SK-N-MC (cell line): ENCODE measurements at places on chromosomes 11 and 22.

GRCh38 chr11:15483205-15483604 lies 368.5 kb downstream of the INSC start:
- no peak for DNase-seq

DNA sequence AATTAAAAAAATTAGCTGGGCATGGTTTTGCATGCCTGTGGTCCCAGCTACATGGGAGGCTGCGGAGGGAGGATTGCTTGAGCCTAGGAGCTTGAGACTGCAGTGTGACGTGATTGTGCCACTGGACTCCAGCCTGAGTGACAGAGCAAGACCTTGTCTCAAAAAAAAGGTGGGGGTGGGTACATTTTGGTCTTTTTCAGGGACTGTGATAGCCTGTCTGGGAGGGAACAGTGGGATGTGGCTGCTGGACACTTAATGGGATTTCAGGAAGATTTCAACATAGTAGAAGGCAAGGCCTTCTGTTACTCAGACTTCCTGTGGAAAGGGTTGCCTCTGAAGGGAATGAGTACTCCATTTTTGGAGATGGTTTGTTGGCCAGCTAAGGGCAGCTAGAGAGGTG lies 40.6 kb downstream of the RELT start:
- DNase-seq, result no peak

DNA sequence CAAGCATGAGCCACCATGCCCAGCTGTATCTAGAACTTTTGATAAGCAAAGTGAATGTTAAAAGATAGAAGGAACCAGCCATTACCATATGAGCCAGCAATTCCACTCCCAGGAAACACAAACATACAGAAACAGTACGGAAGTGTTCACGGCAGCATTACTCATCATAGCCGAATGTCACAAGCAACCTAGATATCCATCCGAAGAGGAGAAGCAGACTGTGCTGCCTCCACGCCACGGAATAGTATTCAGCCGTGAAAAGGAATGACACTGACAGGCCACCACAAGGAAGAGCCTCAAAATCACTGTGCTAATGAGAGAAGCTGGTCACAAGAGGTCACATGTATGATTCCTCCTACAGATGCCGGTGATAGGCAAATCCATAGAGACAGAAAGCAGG lies 17.6 kb upstream of the MGAT3 start:
- DNase-seq, result no peak

GRCh38 chr11:79430280-79430679 lies 10.6 kb downstream of the TENM4 start:
- no peak for DNase-seq

DNA sequence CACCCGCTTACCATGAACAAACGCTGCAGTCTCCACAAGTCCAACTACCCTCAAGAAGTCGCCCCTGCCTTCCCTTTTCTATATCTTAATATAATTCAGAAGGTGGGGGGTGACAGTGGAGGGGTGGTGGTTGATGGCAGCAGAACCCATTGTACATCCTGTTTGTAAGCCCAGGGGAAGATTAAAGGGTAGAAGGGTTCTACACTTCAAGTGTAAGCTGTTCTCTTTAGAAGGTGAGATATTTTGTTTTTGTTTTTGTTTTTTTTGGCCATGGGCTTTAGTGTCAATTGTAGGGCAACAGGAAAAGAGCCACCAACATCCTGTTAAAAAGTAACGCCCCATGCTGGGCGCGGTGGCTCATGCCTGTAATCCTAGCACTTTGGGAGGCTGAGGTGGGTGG lies 34.9 kb upstream of the RRAS2 start:
- DNase-seq, result no peak

DNA sequence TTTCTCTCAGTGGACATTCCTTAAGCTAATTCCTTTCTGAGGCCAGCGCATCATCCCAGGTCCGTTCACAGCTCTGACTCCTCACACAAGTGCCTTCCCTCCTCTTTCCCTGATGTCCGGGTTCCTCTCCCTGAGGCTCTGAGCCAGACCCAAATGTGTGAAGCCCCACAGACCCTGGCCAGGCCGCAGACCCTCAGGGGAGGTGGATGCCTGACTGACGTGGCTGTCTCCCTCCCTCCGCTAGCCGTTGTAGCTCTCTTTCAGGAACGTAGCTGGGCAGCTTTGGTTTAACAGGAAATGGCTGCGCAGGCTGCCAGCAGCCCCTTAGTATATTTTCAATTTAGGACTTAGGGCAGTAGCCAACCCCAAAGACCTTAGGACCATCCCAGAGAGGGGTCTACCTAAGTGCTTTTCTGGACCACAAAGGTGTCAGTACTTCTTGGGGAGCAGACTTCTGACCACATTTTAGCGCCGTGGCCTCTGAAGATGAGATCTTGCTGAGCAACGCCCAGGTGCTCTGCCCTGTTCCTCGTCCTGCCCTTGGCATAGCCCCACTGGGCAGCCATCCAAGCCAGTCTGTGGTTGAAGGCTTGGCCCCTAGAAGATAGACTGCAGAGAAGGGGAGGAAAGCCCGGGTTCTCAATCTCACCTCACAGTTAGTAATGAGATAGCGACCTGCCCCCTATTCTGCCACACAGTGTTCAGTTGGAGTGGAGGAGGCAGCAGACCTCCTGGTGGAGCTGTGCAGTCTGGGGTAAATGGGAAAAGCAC lies 27.0 kb downstream of the MYBPC3 start:
- no peak for DNase-seq

- no peak for DNase-seq
These were observed 6.3 kb downstream of the HRAS start for GRCh38 chr11:528815-529727.

- peak; percentile 24 for DNase-seq
These were observed 31.3 kb downstream of the TRAF6 start for GRCh38 chr11:36478700-36479329.

GRCh38 chr22:46381142-46381541 lies 45.6 kb downstream of the TRMU start:
- DNase-seq, result no peak

DNA sequence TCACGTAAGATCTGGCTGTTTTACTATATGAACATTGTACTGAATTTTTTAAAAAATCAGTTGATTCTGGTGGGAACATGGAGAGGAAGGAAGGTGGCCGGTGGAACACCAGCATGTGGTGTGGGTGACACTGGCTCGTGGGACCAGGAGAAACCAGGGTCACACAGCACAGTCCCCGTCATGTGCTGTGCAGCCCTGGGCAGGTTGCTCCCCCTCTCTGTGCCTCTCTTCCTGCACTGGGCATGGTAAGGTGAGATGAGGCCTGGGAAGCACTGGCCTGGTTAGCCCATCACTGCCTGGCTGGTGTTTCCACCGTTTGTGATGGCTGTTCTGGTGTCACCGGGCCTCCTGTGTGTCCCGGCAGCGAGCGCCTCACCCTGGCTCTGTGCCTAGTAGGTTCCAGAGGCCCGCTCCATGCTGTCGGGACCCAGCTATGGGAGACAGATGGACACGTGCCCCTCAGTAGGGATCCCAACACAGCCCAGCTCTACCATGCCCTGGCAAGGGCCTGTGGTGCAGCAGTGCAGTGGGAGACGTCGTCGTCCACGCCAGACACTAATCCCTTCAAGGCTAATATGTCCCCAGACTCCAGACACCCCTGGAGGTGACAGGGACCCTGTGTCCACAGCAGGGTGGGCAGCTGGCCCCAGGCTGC lies 88.2 kb upstream of the LINC01488 start:
- DNase-seq, result no peak

GRCh38 chr11:113578033-113578380 lies 102.8 kb upstream of the DRD2 start:
- DNase-seq, result no peak

- no peak for DNase-seq
These were observed 1.2 kb downstream of the MAPK8IP2 start for GRCh38 chr22:50601669-50602337.

- no peak for DNase-seq
These were observed 40.6 kb upstream of the GNAZ start for GRCh38 chr22:23029521-23030228.

DNA sequence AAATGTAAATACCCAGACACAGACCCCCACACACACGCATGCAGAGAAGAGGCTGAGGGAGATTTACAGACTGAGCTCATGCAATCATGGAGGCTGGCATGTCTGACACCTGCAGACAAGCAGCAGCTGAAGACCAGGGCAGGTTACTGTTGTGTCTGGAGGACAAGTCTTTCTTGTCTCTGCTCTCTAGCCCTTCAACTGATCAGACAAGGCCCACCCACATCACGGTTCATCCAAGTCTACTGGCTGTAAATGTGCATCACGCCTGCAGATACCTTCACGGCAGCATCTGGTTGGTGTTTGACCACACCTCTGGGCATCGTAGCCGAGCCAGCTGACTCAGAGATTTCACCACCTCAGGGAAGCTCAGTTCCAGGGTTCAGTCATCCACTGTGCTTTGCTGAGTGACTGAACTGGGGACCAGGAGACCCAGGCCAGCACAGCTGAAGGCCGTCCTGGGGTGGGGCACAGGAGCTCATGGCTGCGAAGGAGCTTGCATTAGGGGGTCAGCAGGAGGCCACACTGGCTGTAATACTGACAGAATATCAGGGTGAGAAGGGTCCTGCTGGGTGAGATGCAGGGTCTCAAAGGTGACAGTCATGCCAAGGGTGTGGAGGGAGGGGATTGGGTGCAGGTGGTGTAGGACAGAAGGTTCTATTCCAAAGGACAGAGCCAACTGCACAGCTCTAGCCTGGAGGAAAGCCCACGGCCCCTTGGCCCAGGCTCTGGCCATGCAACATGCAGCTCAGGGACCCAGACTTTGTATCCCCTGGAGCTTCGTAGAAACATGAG lies 304.9 kb downstream of the BRD1 start:
- no peak for DNase-seq

GRCh38 chr22:24027991-24028390 lies 16.9 kb downstream of the CABIN1 start:
- DNase-seq, result no peak

DNA sequence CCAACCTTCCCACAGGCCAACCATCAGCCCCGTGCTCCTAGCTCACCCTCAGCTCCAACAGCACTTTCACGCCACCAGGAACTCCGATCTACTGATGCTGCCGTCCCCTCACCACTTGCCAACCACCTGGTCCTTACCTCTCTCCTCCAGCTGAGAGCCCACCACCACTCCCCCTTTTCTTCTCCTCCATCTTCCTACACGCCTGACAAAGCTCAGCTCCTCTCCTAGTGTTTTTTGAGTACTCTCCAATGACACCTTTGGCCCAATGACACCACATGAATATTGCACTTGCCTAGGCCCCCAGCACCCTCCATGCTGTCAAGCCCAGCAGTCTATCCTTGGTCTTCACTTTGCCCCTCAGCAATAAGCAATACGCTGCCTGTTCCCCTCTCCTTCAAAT lies 30.7 kb downstream of the HIRA start:
- no peak for DNase-seq

DNA sequence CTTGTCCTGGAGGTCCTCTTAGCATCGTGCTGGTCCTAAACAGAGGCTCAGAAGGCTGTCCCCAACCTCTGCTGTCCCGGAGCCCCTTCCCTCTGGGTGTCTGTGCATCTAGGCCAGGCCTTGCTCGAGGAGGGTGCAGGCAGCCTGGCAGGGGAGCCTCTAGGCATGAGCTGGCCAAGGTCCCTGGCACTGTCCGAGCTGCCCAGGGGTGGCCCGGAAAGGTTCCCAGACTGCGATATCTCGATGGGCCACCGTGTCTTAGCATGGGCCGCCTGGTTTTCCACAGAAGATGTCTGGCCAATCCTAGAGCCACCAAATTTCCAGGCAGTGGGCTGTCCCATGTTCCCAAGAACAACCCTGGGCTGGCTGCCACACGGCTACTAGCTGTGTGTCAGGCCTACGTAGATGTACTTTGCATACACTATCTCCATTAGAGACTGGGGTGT lies 24.6 kb upstream of the SMIM38 start:
- no peak for DNase-seq

GRCh38 chr11:44258190-44258489 lies 51.8 kb downstream of the ALX4 start:
- no peak for DNase-seq

DNA sequence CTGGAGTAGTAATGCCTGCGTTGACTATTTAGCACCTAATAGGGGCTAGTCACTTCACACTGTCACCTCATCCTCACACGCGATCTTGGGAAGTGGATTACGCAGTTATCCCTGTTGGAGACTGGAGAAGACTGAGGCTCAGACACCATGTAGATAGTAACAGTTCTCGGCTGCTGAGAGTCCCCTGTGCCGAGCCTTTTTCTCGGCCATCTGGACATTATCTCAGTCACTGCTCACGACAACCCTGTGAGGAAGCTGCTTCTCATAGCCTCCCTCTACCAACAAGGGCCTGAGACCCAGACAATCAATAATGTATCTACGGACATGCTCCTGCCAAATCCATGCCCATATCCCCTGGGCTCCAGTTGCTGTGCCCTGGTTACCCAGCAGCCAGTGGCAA lies 25.9 kb downstream of the SCUBE1 start:
- DNase-seq, result no peak

- no peak for DNase-seq
These were observed 10.9 kb downstream of the NCF4 start for GRCh38 chr22:36871669-36872081.

DNA sequence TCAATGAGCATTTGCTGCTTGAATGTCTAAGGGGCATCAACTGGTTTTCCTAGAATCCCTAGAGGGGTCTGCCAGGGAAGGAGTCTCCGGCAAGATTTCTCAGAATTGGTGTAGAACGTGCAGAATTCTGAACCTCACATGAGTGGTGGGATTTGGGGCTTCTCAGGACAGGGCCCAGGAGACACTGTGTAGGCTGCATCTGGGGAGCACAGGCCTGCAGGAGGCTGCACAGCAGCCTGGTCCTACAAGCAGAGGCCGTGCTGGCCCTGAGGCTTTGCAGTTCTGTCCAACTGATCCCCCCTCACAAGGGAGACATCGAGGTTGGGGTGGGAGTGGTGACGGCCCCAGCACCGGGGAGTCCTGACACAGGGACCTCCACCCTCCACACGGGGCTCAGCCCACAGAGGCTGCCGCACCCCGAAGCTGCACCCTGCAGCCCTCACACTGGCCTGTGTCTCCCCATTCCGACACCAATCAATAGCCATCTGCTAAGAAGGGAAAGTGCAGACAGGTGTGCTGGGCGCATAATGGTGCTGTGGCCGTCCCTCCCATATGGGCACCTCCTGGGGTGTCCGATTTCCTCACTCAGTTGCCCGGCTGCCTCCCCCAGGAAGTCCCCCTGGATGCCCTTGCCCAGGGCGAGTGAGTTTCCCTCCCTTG lies 688.1 kb downstream of the BRD1 start:
- DNase-seq, result no peak

GRCh38 chr11:13140873-13141655 lies 131.9 kb downstream of the RASSF10 start:
- no peak for DNase-seq

GRCh38 chr11:69380451-69380901 lies 86.5 kb downstream of the MYEOV start:
- DNase-seq, result no peak
